GM04503 (cell line): ENCODE measurements at places on chromosomes 12 and 14.
A peak's percentile ranks its signal among the peaks of the same experiment; 100 is the strongest.

DNA sequence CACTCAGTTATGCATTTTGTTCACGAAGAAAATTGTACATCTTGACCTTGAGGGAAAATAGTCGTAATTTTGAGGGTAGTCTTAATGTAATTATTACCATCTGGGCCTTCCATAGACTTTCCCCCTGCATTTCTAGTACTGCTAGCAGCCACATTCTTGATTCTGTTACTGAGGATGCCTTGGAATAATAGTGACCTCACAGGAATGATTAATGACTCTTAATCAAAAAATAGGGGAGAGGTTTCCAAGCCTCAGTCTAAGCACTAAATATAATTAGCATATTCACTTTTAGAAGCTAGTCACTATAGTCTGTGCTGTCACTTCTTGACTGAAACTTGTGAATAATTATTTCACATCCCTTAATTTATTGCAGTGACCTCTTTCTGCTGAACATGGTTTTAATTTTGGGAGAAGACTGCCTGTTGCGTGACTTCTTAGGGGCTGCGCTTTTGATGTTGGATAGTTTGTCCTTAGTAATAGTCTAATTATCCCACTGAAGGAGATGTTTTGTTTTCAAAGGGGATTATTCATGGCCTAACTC is 400.5 kb downstream of the ADAMTS20 start:
- DNase-seq, result peak; percentile 54

GRCh38 chr14:64994540-64994939 is 7.8 kb downstream of the FNTB start:
- DNase-seq, result no peak

DNA sequence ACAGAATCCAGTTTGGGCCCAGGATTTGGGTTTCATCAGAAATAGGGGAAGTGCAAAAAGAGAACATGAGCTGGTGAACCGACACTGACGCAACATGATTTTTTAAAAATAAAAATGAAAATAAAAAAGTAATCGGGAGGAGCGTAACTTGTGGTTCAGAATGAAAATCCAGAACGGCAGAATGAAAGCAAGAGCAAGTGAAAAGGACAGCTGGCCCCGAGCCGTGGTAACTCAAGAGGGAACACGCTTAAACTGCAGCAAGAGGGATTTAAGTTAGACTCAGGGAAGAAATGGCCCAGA is 1.6 kb downstream of the SLC6A12 start:
- no peak for DNase-seq

DNA sequence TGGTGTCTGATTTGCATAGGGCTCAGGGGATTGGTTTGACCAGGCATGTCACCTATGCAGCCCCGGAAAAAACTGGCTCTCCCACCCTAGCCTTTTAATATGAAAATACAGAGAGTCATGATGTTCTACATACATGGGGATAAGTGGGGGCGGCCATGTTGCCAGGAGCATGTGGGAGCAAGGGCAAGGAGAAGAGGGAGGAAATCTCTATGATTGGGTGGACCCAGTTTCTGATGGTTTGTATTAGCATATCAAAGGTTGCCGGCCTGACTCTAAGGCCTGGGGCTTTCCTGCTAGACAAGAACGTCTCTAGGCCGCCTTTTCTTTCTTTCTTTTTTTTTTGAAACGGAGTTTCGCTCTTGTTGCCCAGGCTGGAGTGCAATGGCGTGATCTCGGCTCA is 123.4 kb upstream of the CPSF6 start:
- DNase-seq, result no peak
